ENCODE measurements at places on chromosomes 12 and 14.

- peak; percentile 73 for DNase-seq
Measured at GRCh38 chr14:26401179-26401968, 196.5 kb downstream of the NOVA1 start.

DNA sequence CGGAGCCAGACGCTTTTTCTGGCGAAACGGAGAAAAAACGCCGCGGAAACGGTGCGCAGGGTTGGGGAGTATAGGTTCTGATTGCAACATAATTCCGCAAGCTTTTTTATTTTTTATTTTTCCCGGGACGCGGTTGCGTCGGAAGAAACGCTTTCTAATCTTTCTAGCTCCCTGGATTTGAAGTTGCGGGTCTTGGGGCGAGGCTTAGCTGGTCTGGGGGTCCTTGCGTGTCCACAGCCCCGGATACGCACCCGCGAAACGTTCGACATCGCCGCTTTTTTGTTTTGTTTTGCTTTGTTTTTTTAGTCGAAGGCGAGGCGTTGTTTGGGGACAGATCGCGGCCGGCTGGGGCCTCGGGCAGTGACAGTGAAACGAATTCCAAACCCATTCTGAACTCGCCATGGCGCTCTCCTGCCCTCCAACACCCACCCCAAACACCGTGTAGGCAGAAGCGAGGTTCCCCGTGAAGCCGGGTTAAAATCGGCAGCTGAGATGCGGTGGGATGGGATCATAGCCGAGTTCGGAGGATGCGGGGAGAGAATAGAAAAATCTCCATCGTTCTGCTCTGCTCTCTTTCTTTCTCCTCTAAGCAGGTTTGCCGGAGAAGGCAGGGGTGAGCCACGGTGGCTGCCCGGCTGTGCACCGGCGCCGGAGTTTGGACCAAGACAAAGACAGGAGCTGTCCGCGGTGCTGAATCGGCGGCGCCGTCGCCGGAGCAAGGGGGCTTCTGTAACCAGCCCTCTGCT is 8.1 kb upstream of the LHX5 start:
- DNase-seq: no peak

GRCh38 chr14:33754261-33754660 is 196.6 kb downstream of the EGLN3 start:
- no peak for DNase-seq

DNA sequence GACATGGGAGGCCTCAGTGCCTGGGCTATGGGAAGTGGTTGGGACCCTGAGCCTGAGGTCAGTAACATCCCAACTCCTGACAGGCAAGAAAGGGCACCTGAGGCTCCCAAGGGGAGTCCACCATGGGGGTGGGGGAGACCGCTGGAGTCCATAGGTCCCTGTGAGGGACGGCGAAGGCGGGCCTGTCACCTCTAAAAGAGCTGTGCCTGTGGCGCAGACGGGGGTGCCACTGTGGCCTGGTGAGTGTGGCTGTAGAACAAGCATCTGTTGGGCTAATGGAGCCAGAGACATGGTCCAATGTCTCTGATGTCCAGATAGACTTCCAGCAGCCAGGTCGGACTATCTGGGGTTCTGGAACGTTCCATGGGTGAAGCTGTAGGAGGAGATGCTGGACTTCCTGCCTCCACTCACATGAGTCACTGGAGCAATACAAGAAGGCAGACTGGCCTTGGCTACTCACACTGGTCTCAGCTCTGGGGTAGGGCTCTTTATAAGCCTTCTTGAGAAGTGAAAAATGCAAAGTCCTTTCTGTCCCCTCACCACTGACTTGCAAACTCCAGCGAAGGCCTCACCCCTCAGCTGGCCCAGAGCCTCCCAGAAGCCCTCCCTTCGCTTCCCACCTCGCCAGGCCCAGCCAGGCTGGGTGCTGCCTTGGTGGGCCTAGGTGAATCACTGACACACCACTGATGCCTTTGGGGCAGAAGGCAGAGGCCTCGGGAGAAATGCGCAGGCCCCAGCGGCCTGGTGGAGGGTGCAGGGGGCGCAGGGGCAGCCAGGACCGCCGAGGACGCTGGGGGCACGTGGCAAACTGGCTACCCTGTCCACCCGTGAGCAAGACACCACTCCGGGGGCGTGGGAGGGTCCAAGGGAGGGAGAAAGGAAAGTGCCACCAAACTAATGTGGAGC is 1.1 kb upstream of the TRAF3 start:
- no peak for DNase-seq

DNA sequence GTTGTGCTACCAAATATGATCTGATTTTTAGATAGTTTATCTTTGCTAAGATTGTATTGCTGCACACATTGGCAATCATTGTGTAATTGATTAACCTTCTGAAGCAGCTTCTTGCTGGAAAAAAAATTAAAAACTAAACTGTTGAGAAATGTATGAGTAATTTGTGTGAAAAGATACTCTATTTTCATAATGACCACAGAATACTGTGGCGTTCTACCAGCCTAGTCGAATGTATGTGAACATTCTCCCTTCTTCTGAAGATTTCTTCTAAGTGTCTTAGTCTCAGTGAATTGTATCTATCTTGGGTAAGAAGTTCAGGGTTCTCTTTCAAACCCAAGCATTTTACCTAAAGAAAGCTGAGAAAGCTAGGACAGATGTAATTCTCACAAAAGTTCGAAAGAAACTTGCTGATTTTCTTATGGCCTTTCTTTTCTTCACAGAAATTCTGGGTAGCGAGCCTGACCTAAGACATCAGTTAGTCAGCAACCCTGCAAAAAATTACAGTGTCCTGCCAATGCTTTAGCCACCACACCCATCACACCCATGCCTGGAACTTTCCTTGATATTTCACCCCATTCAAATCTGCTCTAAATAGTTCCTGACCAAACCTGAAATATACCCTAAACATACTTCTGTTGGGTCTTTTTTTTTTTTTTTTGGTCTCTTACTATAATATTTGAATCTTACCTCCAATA is 27.1 kb upstream of the C12orf71 start:
- DNase-seq: no peak

GRCh38 chr14:52060080-52060479 is 8.8 kb downstream of the NID2 start:
- no peak for DNase-seq

All from DMS 273 treated with DMSO at 0.1 percent for 48 hours (cell line).